ENCODE measurements at places on chromosomes 3 and 15.

GRCh38 chr15:62469874-62470688, 305.0 kb upstream of the C2CD4B start:
- no peak for DNase-seq

- DNase-seq = peak; percentile 60
Measured at GRCh38 chr15:60649845-60650548, 171.1 kb upstream of the ICE2 start.

DNA sequence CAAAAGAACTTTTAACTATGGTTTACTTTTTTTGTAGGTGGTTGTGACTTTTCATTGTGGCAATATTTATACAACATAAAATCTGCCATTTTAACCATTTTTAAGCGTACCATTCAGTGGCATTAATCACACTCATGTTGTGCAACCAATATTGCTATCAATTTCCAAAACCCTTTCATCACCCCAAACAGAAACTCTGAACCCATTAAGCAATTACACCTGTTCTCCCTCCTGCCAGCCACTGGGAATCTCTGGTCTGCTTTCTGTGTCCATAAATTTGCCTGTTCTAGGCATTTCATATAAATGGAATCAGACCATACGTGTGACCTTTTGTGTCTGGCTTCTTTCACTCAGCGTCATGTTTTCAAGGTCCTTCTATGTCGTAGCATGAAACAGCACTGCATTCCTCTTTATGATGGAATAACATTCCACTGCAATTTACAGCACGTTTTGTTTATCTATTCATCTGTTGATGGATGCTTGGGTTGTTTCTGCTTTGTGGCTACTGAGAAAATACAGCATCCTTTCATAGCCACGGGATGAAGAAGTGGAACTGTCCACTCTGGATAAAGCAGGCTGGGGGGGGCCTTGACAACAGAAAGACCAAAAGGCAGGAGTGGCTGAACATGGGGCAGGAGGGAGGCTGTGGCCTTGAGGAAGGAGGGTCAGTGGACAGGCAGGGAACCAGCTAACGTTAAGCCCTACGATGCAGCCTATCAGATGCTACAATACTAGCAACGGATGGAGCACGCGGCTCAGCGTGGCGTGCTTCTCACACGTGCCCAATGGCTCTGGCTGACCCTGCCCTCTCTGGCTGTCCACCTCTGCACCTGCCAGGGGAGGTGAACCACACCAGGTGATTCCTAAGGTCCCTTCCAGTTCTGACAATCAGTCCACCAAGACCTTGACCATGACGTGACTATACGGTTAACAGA, 110.9 kb downstream of the SEC22A start:
- DNase-seq = no peak

- DNase-seq = no peak
Measured at GRCh38 chr3:172224560-172225214, 185.3 kb downstream of the FNDC3B start.

DNA sequence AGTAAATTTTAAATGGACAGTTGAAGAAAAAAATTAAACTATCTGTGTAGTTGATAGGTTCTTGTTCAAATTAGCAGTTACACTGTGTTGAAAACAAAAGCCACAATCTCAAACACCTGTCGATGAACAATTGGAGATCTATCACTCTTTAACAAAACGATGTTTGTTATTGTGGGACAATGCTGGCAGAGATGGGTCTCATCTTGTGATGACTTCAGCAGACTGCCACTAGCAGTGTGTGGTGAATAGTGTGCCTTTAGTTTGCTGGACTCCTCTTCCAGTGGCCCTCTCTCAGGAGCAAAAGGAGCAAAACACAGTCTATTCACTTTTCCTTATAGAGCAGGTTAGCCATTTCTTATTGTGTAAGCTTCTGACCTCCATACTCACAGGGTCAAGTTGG, 14.7 kb upstream of the TRIM59 start:
- no peak for DNase-seq

DNA sequence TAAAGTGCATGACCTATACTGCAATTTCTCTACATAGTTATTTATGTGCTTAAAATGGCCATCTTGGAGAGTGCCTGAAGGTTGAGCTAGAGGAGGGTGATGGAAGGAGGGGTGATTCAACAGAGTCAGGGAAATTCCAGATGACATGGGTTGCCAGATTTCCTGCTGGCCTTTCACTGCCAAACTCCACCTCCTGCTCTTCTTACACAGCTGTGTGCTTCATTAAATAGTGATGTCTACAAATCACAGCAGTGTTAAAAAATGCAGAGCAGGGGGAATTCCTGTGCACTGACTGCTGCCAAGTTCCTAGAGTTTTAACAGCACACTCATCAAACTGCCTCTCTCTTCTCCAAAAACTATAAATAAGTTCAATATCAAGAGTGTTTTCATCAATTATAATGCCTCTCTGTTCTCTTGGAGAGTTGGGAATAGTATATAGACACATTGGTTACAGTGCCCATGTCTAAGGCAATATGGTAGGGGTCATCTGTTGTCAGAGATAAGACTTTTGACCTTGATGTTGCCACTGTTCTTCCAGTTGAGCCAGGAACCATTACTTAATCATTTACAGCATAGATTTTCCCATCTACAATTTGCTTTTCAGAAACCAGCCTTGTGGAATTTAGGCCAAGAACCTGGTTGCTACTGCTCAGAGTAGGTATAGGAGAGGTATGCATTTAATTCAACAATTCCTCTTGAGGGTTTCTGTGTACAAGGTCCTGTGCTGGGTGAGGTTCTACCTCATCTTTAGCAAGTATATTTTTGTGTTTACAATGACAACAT, 79.6 kb downstream of the TP63 start:
- DNase-seq = no peak

DNA sequence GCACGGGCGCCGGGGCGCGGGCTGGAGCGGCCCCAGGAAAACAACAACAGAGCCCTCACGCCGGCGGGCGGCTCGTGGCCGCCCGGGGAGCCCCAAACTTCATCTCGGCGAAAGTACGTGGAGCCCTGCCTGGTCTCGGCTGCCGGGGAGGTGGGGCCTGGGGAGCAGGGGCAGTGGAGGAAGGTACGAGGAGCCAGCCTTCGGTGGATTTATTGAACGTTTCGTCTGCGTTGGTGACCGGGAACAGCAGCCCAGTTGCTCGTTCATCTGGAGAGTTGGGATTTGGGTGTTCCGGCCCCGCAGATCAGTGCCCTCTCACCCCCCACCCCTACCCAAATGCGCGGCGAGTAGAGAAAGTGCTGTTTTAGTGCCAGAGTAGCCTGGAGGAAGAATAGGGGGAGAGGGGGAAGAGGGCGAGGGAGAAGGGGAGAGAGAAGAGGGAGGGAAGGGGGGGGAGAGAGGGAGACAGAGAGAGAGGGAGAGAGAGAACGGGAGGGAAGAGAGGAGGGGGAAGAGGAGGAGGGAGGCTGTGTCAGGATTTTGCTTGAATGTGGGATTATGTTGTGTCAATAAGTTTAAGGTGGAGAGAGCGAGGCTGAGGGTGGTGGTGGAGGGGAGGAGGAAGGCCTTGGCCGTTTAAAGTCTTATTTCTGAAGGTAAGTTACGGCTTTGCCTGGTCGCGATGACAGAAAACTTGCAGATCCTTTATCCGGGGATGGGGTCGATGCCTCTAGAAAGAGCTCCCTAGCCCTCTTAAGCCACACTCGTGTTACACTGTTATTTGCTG, 970 bp downstream of the BBX start:
- DNase-seq = peak; percentile 67

GRCh38 chr3:11917051-11917450, 70.4 kb upstream of the TAMM41 start:
- DNase-seq = no peak

DNA sequence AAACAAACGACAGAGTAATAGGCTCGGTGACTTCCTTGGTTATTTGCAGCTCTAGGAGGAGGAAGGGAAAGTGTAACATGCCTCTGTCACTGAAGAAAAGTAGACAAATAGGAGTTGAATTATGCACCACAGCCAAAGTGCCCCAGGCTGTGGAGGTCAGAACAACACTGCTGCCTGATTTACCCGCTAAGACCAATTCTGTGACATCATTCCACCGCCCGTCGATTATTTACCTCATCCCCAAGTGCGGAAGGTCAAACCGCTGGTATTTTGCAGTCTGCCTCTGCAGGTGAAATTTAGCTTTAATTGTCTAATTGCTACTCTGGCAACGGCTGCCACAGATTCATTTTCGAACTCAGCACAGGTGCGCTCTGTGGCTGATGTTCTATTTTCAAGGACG, 106.3 kb upstream of the PRICKLE2 start:
- DNase-seq = no peak

DNA sequence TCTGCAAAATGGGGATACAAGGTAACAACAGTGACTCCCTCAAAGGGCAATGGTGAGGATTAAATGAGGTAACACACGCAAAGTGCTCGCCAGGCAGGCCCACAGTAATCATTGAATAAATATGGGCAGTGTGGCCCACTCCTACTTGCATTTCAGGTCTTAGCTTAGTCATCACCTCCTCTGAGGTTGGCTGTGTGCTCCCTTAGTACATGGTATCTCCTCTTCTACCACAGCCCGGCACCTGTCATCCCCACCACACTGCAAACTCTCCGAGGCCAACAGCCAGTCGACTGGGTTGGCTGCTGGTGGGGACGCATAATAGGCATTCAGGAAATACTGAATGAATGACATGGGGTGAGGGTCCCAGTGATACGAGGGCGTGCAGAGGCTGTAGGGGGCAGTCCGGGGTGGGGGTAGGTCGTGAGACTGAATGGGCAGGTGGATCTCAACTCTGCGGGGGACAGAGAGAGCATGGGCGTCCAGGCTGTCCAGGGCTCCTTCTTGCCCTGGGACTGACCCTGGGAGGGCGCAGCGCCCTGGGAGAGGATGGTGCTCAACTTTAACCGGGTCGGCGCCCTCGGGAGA, 375 bp upstream of the MYZAP start:
- DNase-seq = no peak

DNA sequence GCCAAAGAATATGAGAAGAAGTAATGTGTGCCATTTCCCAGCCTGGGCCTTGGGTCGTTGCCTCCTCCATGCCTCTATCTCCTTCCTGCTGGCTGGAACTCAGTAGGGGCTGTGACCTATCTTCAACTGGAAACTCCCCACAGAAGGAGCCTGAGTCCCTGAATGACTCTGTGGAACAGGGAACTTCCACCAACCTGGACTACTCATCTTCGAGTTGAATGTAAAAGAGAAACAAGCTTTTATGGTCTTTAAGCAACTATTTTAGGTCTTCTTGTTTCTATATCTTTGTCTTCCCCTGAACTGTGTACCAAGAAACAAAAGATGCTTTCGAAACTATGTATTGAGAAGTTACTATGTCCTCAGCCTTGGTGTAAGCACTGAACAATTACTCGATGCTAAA, 355.3 kb upstream of the NR2F2 start:
- no peak for DNase-seq

DNA sequence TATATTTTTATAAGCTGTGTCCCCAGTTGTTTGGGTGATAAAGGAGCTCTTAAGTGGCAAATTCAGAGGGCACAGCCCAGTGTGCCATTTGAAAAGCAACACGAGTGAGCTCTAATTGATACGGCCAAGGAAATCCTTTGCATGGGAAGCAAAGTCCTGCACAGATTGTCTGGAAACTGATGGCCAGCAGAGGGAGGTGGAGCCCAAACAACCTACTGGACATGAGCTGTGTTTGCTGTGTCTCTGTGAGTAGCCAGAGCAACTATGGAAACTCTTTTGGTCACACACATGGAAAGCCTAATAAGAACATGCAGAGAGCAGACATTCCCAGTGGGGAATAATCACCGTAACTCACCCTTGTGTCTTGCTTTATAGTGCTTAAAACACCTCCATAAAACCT, 24.4 kb downstream of the ONECUT1 start:
- DNase-seq = no peak

DNA sequence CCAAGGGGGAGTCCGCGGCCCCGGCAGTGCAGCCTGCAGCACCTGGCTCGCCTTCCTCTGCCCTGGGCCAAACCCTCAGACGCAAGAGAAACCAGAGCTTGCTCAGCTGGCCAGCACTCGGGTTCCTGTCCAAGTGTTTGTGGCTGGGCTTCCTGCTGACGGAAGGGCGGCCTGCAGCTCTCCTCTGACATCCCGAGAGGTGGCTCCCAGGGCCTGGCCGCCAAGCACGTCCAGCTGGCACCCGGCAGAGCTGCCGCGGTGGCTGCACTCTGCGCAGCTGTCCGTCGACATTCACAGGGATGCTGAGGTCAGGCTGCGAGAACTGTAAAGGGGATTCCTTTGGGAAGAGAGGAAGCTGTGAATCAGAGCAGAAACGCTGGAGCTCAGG, 85.6 kb downstream of the CPN2 start:
- no peak for DNase-seq

GRCh38 chr15:73927003-73927475, 777 bp downstream of the LOXL1 start:
- DNase-seq = peak; percentile 60

- no peak for DNase-seq
Measured at GRCh38 chr3:197667968-197668367, 68.7 kb downstream of the RUBCN start.

- no peak for DNase-seq
Measured at GRCh38 chr3:109687626-109688025, 350.3 kb upstream of the DPPA4 start.

DNA sequence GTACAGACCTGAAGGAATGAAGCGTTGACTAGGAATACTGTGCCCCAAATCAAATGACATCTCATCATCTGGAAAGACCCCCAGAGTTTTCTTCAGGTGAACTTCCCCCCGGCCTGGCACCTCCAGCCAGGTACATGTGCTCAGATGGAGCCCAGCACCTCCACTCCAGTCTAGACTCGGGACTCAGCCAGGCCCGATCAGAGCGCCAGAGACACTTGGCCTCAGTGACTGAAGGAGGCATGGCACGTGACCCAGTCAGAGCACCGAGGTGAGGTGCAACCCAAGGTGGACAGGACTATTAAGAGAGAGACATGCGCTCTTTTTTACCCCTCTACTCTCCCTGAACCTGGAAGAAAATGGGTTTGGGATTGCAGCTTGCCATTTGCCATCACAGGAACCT, 48.5 kb downstream of the CD47 start:
- DNase-seq = no peak

DNA sequence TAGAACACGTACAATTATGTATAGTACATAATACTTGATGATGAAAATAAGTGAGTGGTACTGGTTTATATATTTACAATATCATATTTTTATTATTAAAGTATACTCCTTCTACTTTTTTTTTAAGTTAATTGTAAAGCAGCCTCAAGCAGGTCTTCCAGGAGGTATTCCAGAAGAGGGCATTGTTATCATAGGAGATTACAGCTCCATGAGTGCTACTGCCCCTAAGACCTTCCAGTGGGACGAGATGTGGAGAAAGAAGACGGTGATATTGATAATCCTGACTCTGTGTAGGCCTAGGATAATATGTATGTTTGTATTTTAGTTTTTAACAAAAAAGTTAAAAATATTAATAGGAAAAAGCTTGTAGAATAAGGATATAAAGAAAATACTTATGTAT, 40.3 kb upstream of the SCN5A start:
- no peak for DNase-seq

- DNase-seq = no peak
Measured at GRCh38 chr15:44813231-44813630, 76.9 kb downstream of the TRIM69 start.

- DNase-seq = no peak
Measured at GRCh38 chr3:64023861-64024223, 548 bp upstream of the PSMD6 start.

Measured in stimulated activated CD8-positive, alpha-beta memory T cell treated with anti-CD3 and anti-CD28 coated beads, Interleukin-4, amount 100 ng/mL, for 48 hours (primary cell).